AG09309 (cell line): ENCODE measurements at places on chromosomes 13 and 19.

DNA sequence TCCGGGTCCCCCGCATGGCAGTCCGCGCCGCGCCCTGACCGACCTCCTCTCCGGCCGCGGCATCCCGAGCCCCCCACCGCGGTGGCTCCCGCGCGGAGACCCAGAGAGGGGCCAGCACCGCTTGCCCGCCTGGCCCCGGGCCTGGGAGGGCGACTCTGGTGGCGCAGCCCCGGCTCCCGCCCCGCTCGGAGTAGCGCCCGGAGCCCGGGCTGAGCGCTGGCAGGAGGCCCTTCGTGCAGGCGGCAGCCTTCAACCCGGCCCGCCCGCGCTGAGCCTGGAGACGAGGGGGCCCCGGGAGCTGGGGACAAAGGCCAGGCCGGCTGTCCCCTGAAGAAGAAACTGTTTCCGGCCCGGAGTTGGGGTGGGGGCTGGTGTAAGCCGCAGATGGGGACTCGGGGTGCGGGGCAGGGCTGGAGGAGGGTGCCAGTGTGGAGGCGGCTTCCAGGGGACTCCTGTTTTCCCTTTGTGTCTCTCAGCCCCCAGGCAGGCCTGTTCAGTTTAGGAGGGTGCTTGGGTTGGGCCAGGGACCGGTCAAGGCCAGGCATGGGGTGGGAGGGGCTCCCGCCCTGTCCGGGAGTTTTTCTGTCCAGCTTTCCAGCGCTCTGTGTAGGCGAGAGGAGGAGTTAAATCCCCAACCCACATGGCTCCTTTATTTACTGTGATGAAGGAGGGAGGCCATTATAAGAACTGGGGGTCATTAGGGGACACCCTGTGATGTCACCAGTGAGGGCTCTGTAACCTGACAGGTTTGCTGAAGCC, 935 bp downstream of the LRP3 start:
- no peak for DNase-seq

DNA sequence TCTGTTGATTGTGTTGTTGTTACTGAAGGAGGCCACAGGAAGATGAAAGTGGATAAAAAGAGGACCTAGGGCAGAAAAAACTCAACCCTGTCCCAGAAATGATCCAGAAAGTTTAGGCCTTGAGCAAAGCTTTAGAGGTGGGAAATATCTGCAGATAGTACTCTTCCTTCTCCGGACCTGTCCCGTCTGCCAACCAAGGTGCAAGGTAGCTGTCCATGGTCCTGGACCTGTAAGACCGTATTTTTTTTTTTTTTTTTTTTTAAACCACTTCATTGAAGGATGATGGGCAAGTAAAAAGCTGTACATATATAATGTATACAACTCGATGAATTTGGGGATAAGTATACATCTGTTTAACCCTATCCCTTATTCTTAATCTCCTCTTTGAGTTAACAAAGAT, 225.9 kb downstream of the OLFM4 start:
- no peak for DNase-seq

- no peak for DNase-seq
Observed at GRCh38 chr19:440391-441212, 20.2 kb downstream of the SHC2 start.

GRCh38 chr13:112871742-112872141, 97.3 kb upstream of the MCF2L start:
- DNase-seq = no peak

- DNase-seq = no peak
Observed at GRCh38 chr13:59280297-59280696, 883.4 kb downstream of the DIAPH3 start.

DNA sequence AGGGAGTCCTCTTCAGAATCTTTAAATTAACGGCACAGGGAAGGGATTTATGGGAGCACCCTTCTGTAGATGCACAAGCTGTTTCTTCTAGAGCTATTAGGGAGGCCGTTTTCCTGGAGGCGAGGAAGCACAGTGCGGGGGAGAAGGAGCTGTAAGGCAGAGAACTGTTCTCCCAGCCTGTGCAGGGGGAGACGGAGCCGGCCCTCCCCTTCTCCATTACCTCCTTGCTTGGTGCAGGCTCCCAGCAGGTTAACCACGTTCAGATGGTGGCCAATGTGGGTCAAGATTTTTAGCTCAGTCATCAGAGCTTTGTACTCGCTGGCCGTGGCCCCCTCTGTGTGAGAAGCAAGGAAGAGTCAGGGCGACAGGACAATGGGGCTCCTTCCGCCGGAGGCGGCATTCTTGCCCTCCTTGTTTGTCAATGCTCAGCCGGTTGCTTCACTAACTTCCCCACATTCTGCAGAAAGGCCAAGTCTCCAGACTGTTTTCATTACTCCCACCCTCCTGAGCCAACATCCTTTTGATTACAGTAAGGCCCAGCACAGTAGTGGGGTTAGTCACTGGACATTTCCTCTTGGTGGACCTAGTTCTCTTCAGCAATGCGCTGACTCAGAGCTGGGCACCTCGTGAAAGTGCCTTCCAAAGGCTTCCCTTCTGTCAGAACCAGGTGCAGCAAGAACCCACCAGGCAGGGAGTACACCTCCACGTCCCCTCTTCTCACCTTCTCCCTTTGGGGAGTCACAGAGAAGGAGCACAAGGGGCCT, 165.4 kb downstream of the FLT1 start:
- DNase-seq = peak; percentile 97

DNA sequence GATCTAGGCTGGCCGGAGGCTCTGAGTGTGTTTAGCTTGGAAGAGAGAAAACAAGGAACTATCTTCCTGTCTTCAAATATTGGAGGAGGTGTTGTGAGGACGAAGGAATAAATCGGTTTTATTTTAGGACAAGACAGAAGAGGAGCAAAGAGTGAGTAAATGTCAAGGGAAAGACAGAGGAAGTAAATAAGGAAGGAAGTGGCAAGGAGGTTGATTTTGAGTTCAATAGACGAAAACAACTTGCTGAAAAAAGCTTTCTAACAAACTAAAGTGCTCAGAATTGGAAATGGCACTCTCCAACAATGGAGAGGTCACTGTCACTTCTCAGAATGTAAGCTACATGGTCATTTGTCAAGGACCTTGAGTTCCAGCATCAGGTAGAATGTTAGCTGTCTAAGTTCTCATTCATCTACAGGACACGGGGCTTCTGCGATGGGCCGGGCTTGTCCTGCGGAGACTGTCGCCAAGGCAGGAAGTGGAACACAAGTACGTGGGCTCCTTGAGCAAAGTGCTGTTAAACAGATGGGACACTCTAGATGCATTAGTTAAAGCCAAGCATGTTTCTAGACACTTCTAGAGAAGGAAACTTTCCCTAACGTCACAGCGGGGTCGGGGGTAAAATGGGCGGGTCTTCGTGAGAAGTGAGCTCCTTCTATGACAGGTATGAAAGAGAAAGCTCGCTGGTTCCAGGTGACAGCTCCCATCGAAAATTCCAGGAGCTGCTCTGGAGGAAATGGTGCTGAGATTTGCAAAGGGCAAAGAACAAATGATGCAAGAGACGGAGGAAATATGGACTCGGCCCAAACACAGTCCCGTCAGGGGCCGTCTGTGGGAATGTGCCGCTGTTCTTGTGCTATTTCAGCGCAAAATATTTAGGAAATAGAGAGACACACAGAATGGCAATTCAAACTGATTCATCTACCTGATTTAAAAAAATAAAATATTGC, 103.9 kb upstream of the UBL3 start:
- no peak for DNase-seq

DNA sequence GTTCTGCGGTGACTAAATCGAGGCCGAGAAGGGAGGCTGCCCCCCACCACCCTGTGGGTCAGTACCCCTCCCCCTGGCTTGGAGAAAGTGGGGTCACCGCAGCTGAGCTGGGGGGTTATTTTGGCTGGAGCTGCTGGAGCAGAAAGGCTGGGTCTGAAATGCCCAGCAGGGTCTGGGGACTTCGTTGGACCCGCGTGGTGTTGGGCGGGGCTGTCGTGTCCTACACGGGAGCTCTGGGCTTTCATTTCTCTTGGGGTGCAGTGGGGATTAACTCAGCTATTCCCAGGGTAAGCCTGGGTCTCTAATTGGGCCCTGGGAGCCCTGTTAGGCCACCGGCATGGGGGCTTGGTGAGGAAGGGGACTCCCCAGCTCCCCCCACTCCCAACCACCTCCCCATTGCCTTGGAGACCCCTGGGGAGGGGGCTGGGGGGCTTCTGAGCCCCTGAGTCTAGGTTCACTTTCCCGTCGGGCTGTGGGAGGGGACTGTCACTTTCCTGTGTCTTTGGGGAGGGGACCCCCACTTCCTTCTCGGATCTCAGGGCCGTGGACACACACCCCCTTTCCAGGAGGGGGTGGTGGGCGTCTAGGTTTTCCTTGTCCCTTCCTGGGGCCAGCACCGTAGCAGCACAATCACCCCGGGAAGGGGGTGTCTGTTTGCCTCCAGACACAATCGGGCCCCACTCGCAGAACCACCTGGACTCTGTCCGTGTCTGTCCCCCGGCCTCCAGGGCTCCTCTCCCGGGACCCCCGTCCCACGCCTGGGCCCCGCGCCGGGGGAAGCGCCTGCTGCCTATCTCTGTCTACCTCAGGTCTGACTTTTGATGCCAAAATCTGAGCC, 10.2 kb upstream of the WDR18 start:
- no peak for DNase-seq

DNA sequence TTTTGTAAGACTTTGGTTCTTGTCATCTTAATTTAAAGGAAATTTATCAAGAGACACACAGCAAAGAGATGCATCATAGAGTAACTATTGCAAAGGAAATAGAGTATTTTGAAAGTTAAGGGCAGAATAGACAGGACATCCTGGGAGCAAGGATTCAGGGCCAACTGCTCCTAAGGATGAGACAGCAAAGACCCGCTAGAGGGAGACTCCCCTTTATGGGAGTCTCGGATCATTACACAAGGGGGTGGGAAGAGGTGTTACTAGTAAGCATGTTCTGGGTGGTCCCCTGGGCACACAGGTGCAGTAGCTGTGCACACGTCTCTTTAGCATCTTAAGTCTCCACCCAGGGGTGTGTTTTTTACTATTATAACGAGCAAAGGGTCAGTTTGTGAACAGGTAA, 9.6 kb downstream of the ZSCAN5C start:
- DNase-seq = no peak

DNA sequence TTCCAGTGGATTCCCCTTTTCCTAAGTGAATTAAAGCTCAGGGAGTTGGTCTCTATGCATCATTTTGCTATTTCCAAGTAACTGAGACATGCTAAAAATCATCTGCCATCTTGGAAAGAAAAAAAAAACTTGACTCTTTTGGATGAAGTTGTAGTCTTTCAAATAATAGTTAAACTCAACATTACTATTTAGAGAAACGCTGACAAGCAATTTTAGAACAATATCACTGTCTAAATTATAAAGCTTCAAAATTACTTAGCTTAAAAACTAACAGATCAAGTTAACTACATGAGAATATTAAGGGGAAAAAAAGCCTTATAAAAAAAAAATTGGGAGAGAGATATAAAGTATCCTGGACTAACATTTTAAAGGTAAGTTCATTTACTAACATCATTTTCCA, 68.5 kb downstream of the STOML3 start:
- DNase-seq = no peak

DNA sequence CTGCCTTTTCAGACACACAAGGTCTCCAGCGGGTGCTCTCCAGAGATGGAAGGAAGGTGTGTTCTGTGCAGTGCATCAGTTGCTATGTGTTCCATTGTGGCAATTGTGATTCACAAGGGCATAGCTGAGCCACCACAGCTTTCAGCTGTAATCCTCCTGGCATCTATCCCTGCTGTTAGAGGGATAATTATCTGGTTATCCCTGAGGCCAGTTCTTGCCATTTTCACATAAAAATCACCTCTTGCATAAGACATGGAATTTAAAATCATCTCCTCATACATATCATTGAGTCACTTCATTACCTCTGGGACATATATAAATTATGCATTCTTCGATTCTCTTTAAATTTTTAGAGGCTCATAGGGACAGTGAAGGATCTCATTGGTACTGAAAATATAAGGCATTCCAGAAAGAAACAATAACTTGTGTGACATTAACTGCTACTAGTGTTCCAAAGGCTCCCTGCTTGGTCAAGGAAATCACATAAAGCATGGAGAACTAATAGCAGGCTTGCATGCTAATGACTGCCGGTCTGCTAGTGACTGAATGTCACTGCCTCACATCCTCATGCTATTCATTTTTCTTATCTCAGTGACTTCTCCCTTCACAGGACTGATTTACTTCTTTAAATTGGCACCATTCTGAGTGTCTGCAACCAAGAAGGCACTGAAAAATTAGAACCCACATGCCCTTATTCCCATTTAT, 214.0 kb downstream of the ENOX1 start:
- peak; percentile 43 for DNase-seq

DNA sequence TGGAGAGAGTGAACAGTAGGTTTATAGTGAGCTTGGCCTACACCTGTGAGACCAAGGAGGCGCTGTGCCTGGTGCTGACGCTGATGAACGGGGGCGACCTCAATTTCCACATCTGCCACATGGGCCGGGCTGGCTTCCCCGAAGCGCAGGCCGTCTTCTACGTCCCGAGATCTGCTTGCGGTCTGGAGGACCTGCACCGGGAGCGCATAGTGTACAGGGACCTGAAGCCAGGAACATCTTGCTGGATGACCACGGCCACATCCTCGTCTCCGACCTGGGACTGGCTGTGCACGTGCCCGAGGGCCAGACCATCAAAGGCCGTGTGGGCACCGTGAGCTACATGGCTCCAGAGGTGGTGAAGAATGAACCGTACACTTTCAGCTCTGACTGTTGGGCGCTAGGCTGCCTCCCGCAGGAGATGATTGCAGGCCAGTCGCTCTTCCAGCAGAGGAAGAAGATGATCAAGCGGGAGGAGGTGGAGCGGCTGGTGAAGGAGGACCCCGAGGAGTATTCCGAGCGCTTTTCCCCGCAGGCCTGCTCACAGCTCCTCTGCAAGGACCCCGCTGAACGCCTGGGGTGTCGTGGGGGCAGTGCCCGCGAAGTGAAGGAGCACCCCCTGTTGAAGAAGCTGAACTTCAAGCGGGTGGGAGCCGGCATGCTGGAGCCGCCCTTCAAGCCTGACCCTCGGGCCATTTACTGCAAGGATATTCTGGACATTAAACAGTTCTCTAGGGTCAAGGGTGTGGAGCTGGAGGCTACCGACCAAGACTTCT, 139.0 kb downstream of the ZDHHC20 start:
- DNase-seq = no peak

GRCh38 chr13:64849196-64849595, 2380.9 kb downstream of the PCDH9 start:
- DNase-seq = no peak

GRCh38 chr13:79525064-79525857, 44.3 kb downstream of the NDFIP2 start:
- DNase-seq = no peak

GRCh38 chr13:93304134-93304533, 77.5 kb downstream of the GPC6 start:
- DNase-seq = no peak

GRCh38 chr13:65093357-65093756, 2136.8 kb downstream of the PCDH9 start:
- DNase-seq = no peak

DNA sequence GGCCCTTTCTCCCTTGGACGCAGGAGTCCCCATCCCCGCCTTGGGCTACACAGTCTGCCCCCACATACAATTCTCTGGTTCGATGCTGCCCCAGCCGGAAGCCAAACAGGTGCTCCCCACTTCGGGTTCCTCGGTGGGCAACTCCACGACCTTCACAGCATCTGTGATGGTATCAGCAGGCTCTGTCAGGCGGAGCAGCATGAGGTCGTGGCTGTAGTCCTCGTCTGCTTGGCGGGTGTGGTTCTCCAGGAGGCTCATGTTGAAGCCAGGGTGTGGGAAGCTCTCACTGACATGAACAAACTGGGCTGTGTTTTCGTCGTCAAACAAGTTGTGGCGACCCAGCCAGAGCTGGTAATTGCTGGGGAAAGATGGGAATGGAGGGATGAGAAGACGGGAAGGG, 3.5 kb downstream of the KLK1 start:
- DNase-seq = no peak

- DNase-seq = no peak
Observed at GRCh38 chr19:32012206-32012605, 333.2 kb upstream of the ZNF507 start.

GRCh38 chr13:105343134-105343806, 1192.2 kb downstream of the EFNB2 start:
- no peak for DNase-seq
